ENCODE measurements at places on chromosomes 5 and 9.
A peak's percentile ranks its signal among the peaks of the same experiment; 100 is the strongest.

DNA sequence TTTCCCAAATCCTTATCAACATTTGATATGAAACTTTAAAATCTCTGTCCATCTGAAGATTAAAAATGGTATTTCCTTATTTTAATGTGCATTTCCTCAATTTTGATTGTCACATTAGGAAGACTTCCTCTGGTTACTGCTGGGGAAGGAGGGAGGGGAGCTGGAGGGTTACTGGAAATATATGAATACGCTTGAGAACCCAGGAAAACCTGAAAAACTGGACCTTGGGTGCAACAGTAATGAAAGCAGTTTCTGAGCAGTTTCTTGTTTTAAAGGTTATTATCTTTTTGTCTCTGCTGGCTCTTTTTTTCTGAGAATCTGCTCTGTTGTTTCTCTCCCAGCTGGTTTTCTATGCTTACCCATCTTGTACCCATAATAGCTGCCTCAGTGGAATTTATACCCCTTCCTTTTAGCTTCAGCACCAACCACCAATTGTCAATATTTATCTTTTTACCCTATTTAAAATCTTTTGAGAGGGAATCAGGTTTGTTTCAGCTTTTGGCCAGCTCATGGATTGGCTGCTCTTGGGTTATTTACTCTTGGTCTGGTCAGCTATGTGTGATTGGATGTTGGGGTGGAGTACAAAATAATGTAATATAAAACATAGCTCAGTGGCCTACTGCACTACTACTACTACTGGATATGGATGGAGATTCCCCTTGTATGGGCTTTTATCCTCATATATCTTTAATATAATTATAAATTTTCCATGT is 67.4 kb downstream of the UNC13B start:
- no peak for DNase-seq

DNA sequence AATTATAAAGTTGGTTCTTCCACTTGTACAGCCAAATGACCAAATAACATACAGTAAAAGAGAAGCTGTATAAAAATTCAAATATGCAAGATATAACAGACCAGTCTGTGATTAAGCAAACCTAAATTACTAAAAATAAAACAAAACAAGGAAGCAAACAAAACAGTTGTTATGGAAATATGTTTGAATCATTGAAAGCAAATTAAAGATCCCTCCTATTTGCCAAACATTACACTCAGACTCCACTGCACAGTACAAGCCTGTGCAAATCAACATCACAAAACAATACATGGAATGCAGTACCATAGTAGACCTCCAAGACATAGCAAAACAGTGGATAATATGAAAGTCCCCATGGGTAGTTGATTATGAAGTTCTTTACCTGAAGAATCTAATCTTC is 288.1 kb upstream of the PTGER4 start:
- no peak for DNase-seq

- no peak for DNase-seq
Measured at GRCh38 chr5:73295447-73295846, 122.5 kb downstream of the TMEM174 start.

DNA sequence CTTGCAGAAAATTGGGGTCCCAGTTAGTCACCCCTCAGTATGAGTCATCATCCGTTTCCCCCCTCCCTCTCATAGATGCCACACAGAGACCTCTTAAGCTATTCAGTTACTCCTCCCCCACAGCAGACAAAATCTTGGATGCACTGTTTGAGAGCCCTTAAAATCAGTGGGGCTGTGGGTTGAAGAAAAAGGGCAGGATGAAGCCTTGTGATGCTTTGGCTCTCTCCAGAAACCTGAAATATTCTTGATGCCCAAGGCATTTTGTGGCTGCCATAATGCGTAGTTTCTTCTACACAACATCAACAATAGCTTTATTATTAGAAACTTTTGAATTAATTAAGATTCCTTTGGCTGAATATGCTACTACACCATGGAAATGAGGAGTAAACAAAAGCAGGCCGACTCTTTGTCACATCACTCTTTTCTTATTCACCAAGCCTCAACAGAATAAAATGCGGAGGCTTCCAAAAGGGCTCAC is 133.8 kb downstream of the MRPS30 start:
- DNase-seq: no peak

DNA sequence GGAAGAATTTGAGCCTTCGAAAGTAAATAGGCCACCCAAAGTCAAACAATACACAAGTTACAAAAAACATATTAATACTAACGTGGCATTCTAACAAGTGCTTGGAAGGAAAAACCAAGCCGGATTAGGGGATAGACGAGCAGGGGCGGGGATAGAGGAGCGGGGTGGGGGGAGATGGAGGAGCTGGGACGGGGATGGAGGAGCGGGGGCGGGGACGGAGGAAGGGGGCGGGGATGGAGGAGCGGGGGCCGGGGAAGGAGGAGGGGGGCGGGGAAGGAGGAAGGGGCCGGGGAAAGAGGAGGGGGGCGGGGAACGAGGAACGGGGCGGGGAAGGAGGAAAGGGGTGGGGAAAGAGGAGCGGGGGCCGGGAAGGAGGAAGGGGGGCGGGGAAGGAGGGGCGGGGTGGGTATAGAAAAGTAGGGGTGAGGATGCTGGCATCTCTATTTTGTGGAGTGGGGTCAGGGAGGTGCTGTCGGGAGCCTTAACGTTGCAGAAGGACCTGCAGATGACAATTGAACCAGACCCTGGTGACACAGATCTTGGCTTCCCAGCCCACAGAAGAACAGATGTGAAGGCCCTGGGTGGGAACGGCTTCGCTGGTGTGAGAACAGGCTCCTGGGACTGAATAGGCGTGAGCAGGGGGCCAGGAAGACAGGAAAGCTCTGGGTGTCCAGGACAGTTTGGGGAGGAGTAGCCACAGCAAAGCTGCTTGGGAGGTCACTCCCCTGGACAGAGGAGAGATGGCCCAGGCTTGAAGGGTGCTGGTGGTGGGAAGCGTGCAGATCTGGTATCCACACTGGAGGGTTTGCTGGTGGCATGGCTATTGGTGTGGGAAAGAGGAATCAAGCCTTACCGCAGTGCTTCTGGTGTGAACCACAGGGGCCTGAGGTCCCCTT is 233.3 kb upstream of the DAP start:
- DNase-seq: no peak

DNA sequence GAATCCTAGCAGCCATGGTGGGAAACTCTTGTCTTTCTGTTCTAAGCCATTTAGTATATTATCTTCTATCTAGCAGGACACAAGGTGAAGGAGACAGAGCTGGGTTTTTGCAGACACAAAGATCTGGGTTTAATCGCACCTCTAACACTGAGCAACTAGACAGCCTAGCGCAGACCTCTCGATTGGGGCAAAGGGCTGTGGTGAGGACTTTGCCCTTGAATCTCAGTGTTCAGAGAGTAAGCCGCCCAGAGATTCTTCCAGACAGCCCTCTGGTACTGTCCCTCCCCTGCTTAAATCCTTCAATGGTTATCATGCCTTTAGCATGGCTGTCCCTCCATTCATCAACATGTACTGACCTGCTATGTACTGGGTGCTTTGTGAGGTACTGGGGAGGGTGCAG is 128.1 kb downstream of the CRB2 start:
- no peak for DNase-seq

DNA sequence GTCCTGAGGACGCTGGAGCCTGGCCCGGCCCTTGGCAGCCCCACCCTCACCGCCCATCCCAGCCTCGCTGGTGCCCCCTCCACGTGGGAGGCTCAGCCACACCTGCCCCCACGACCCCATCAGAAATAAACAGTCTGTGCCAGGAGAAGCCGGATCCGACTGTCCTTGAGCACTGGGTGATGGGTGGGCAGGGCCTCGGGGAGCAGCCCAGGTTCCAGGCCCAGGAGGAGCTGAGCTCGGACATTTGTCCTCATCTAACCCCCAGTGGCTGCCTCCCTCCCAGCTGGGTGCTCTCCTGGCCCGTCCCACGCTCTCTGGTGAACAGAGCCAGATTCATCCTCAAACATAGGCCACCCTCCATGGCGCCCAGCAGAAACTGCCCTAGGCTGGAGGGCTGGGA is 4.6 kb upstream of the PTGDS start:
- no peak for DNase-seq

- DNase-seq: no peak
Measured at GRCh38 chr5:165996201-165996875, 2295.1 kb upstream of the WWC1 start.

DNA sequence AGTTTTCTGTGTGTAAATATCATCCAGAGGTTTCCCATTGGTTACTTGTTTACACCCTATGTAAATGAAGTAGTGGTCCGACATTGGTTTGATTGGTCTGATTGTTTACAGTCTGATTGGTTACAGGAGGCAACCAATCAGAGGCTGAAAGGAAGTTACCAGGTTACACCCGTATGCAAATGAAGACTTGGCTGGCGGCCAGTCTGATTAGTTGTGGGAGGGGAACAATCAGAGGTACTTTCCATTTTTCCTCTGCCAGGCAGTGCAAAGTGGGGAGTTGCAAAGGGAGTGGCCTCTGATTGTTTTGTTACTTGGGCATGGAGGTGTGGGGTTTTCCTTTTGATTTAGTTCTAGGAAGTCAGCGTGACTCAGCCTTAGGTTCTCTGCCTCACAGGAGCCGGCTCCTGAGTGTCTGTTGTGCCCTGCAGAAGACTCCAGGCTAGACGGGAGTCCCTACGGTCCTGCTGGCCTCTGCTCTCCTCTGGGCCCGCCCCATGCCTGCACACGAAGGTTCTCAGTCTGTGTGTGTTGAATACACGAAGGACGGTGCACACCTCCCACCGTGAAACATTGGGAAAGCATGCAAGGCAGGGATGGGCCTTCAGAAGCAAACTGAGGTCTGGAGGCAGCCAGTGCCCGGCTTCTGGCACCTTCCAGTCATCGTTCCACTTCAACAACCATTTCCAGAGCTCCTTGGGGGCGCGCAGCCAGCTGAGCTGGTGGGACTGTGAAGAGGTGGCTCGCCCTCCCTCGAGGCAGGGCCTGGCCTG is 42.9 kb downstream of the OLFM1 start:
- DNase-seq: peak; percentile 11

DNA sequence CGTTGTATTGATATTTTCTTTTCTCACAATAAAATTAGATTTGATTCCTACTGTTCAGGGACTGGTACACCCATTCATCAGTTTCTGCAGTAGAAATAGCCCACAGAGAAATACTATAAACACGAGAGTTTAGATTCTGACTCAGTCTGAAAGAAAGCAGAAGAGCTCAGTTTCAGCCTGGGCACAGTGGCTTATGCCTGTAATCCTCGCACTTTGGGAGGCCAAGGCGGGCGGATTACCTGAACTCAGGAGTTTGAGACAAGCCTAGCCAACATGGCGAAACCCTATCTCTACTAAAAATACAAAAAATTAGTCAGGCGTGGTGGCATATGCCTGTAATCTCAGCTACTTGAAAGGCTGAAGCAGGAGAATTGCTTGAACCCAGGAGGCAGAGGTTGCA is 8.6 kb downstream of the ITK start:
- DNase-seq: no peak

DNA sequence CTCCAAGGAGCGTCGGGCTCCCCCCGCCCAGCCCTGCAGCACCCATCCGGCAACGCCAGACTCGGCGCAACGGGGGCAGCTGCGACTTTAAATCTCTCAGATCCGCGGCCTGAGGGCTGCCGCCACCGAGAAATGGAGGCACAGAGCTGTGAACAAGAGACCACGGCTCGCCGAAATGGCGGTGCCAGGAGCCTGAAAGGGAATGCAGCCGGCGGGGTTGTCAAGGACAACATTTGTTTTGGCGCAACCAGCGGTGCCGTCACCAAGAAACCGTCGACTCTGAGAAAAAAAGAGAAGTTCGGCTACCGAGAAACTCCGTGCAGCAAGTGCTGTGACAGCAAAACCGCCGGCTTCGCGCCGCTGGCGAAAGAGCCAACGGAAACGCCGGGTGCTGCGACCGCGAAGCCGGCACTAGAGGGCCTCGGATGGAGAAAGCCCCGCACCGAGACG is 2.1 kb upstream of the ANXA2R start:
- DNase-seq: peak; percentile 61

- DNase-seq: no peak
Measured at GRCh38 chr9:136551401-136552116, 5.7 kb upstream of the NOTCH1 start.

DNA sequence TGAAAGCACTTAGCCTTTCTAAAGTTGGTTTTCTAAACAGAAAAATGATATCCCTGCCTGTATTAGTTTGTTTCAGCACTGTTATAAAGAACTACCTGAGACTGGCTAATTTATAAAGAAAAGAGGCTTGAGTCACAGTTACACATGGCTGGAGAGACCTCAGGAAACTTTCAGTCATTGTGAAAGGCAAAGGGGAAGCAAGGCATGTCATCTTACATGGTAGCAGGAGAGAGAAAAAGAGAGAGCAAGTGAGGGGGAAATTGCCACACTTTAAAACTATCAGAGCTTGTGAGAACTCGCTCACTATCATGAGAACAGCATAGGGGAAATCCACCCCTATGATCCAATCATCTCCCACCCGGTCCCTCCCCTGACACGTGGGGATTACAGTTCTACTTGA is 64.9 kb downstream of the FAM170A start:
- no peak for DNase-seq

DNA sequence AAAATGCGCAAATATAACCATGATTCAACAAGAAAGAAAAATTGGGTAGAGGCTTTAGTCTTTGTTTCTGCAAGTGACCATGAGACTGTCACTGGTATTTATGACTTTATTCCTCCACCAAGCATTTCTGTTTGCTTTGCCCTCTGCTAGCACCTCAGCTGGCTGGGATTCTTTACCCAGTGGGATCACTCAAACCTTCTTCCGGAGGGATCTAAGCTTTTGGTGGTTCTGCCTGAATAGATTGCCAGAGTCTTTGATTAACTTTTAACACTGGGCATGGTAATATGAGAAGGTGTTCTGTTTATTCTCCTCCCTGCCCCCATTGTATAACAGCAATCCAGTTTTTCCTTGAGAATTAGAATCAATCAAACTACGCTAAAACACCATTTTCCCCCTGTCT is 59.1 kb upstream of the FBN2 start:
- DNase-seq: no peak

- no peak for DNase-seq
Measured at GRCh38 chr5:102211165-102211564, 84.9 kb downstream of the SLCO4C1 start.

GRCh38 chr9:113477661-113478060 is 14.1 kb downstream of the RGS3 start:
- DNase-seq: no peak

GRCh38 chr5:119630752-119631440 is 1.5 kb downstream of the FAM170A start:
- no peak for DNase-seq

- DNase-seq: no peak
Measured at GRCh38 chr9:117574099-117574498, 130.1 kb upstream of the TLR4 start.

GRCh38 chr5:61953913-61954312 is 352.1 kb upstream of the KIF2A start:
- no peak for DNase-seq

DNA sequence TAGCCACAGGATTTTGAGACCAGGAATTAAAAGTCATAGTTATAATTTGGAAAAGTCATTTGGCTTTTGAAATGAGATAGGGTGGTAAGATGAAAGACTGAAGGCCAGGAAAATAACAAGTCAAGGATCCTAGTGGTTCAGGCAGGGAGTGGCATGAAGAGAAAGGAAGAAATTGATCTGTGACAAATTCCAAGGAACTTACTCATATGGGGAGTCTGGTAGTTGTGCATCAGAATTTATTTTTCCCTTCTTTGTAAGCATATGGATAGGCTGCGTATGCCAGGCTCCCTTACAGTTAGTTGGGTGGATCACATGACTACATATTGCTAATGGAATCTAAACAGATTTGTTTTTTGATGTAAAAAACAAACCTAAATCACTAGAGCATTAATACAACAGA is 21.0 kb downstream of the ISL1 start:
- no peak for DNase-seq

- DNase-seq: no peak
Measured at GRCh38 chr5:41831155-41831554, 39.1 kb downstream of the OXCT1 start.

- no peak for DNase-seq
Measured at GRCh38 chr5:102975045-102975444, 144.9 kb downstream of the GIN1 start.

- DNase-seq: no peak
Measured at GRCh38 chr9:14524873-14525515, 168.2 kb downstream of the ZDHHC21 start.

All from activated CD8-positive, alpha-beta memory T cell treated with anti-CD3 and anti-CD28 coated beads for 48 hours (primary cell).